ENCODE measurements at places on chromosomes 4 and X. TPM values are rescaled to one million over a fixed set of nuclear protein-coding genes. Genes with fewer than 3 reads are reported as not detected.

The DACH2 gene
- total RNA-seq = not detected

DNA sequence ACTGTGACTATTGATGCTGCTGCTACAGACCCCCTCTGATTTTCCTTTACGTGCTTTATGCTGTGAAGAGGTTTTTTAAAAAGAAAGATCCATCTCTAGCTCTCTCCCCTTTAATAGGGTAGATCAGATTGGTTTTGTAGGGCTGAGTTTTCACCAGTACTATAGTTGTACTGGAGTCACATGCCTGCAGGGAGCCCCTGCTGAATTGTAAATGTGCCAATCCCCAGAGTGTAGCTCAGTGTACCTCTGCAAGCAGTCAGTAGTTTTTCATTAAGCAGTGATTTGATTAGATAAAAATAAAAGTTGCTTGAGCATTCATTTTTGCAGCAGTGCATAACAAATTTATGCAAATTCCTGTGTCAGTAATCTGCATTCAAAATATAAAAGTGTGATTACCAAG is 179.2 kb downstream of the IL1RAPL2 start:
- DNase-seq = no peak

DNA sequence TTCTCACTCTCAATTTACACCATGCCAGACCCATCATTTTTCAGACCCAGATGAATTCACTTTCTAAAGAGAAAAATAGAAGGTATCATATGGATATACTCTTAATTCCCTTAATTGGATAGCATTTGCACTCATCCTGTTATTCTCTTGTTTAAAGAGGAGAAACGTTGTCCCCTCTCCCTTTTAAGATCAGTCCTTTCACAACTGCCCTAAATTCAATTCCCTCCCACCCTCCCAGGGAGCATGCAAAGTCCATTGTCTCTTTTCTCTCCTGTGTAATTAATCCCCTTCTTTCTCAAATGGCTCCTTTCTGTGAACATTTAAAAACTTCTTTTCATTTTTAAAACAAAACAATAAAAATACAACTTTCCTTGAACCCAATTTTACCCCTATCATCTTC is 124.7 kb upstream of the TLL1 start:
- no peak for DNase-seq

The CCDC158 gene
- not detected for total RNA-seq

The XPNPEP2 gene
- total RNA-seq = 1.1 TPM

GRCh38 chrX:154396973-154397887 is 947 bp upstream of the RPL10 start:
- peak; percentile 58 for DNase-seq

The LONRF3 gene
- 0.29 TPM for total RNA-seq

GRCh38 chr4:95181996-95182306 is 366.8 kb downstream of the UNC5C start:
- DNase-seq = no peak

- no peak for DNase-seq
Observed at GRCh38 chr4:108829966-108830492, 67.2 kb upstream of the ETNPPL start.

GRCh38 chrX:154036513-154036912 is 16.8 kb upstream of the IRAK1 start:
- DNase-seq = peak; percentile 28

DNA sequence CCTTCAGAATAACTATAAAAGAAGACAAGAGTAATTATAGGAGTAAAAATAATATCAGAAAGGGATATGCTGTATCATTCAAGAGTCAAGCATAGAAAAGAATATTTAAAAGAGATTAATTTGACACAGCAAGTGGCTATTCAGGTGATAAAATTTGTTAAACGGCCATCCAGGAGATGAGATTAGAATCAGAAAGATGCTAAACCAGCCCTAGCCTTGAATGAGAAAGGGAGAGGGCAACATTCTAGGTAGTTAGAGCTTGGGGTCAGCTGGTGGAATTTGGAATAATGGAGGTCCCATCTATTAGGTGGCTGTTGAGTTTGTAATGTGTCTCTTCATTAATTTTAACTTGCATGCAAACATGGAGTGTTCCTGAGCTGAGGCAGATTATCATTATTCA is 350.5 kb upstream of the PABPC4L start:
- DNase-seq = no peak

The SPRY1 gene
- total RNA-seq = 7.8 TPM

- DNase-seq = no peak
Observed at GRCh38 chr4:101065935-101066485, 281.3 kb downstream of the PPP3CA start.

GRCh38 chr4:126396703-126397102 is 1081.9 kb downstream of the FAT4 start:
- no peak for DNase-seq

GRCh38 chr4:108345862-108346817 is 177.4 kb upstream of the LEF1 start:
- no peak for DNase-seq

The AADAT gene
- total RNA-seq = not detected

- DNase-seq = no peak
Observed at GRCh38 chr4:7872264-7872771, 67.3 kb downstream of the AFAP1 start.

GRCh38 chr4:122508083-122508482 is 51.6 kb upstream of the IL2 start:
- no peak for DNase-seq

DNA sequence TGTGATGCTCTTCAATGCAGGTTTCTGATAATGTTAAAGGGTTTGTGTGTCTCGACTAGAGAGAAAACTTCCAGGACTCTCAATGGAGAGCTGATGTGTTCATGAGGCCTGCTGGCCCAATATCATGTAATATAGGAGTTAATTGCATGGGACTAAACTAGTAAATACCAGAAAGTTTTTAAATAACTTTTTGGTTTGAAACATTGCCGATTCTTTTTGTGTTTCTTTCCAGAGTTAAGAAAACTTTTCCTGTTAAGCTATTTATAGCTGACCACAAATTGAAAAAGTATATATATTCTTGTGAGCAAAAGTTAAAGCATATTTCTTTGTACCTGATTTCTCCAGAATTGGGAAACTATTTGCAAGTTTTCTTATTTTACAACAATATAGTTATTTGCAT is 49.7 kb downstream of the FAM9B start:
- no peak for DNase-seq

DNA sequence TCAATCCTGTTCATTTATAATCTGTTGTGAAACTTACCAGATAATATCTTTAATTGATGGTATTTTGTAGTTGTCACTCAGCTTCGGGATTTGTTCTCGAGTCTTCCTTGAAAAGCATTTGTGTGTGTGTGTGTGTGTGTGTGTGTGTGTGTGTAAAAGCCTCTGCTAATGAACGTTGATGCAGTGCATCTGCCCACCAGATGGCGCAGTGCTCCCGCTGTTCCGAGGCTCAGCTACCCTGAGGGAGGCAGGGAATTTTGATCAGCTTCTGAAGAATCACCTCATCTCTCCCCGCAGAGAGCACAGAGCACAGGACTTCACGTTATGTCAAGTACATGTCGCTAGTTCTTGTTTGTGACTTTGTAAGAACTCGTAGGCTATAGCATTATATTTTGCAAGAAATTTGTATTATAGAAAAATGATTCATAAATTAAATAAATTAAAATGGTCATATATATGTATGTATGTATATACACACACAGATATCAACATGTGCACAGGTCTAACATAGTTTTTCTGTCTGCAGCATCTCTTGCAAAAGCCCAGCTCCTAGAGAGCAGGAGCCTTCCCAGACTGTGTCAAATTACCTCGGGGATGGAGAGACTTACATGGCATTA is 316.7 kb upstream of the IGFBP7 start:
- peak; percentile 35 for DNase-seq

The PABPC1L2A gene
- not detected for total RNA-seq

The MAGED4 gene
- total RNA-seq = 0.35 TPM

The COL25A1 gene
- not detected for total RNA-seq

The SRPK3 gene
- total RNA-seq = not detected

- no peak for DNase-seq
Observed at GRCh38 chrX:72309297-72310071, 3.8 kb upstream of the CITED1 start.

- DNase-seq = no peak
Observed at GRCh38 chr4:88531549-88531948, 8.0 kb upstream of the PYURF start.

GRCh38 chr4:107562316-107562715 is 157.7 kb downstream of the PAPSS1 start:
- no peak for DNase-seq

DNA sequence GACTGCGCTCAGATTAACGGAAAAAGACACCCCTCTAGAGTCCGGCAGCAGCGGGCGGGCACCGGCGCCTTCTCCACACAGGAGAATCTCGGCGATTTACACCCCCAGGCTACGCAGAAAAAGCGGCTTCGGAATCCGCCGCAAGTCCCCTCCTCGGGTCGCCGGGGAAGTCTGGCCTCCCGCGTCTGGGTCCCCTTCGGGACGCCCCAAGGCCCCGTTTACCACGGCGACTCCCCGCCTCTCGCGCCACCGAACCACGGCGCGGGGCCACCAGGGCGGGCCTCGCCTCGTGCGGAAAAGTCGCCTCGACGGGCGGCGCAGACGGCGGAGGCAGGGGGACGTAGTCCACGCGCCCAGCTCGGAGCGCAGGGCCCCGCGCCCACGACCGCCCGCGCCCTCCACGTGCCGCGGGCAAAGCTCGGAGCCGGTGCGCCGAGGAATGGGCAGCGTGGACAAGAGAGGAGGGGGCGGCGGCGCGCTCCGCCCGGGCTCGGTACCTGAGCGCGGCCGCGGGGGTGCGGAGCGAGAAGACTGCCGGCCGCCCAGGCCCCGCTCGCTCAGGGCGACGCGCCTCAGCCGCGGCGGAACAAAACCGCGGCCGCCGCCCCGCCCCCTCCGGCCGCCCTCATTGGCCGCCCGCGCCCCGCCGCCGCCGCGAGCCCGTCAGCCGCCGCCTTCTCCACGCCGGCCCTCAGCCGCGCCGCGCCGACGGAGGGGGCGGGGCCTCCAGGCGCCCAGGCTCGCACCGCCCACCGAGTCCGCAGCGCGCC is at the start of gene FAM53A:
Gene FAM53A, minus strand, starts transcription at position 578 of the 770 bp plus-strand sequence. CDS start 15,572 bp downstream, outside the sequence.
- no peak for DNase-seq

The CABS1 gene
- not detected for total RNA-seq

DNA sequence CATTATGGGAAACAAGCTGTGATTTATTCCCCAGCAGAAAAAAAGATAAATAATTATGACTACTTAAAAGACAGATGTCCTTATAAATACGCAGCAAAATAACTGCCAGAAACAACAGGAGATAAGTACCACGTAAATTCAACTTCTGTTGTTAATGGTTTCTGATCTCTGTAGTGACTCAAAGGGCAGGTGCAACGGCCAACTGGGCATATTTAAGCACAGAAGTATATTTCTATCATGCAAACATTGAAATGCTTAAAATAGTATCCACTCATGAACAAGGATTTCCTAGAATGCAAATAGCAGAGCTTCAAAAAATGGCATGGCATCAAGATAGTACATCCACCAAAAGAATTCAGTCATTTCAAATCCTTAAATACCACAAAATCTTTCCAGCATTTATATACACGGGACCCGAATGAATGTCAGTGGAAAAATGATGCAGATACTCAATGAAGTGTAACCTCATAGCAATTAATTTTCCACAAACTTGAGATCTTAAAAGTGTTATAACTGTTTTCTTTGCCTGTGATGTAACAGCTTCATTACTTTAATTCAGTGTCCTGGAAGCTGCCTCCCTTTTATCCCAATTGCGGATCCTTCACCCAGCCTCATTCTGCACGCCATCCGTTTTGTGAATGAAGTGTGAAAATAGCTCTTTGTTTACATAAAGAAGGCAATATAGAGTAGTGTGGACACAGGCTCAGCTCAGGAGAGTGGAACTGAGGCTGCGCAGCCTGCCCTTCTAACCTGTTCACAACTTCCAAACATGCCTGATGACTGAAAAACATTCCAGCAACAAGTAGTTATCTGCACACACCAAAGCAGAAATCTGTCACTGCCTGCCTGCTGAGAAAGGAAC is 10.2 kb downstream of the PDGFC start:
- DNase-seq = no peak

DNA sequence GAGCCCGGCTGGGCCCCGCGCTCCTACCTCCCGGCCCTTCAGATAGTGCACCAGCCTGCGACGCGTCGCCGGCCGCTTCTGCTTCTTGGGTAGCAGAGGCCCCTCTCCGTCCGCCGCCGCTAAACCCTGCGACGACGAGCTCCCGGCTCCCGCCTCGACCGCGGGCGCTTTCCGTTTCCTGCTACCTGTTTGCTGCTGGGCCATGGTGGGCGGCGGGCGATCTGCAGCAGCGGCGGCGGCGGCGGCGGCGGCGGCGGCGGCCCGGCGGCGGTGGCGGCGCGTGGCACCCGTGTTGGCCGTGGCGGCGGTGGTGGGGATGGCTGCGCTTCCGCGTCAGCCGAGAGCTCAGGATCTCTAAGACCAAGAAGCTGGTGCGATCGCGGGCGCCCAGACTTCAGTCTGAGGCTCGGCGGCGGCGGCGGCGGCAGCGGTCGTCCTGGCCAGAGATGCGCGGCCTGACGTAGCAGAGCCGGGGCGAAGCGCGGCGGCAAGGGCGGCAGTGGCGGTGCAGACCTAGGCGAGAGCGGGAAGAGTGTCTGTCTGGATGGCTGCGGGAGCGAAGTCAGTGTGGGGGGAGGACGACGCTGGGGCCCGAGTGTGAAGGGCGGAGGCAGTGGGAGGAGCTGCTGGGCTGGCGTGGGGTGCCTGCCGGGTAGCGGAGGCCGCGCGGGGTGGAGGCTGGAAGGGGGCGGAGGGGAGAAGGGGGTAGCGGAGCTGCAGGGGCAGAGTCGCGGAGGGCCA is at the start of gene DCAF12L2:
Gene DCAF12L2, minus strand, starts transcription at position 569 of the 741 bp plus-strand sequence. Its CDS starts 365 bp downstream, at position 204.
- no peak for DNase-seq

DNA sequence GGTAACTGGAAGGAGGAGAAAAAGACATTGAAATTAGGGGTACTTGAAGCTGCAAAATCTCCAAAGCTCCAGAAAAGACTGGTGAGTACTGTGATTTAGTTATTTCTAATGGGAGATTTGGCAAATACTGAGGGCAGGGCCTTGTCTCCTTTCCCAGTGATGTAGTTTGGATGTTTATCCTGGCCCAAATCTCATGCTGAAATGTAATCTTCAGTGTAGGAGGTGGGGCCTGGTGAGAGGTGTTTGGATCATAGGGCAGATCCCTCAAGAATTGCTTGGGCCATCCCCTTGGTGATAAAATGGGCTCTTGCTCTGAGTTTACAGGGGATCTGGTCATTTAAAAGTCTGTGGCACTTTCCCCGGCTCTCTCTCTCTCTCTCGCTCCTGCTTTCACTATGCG is 33.1 kb upstream of the GK start:
- DNase-seq = no peak

The SHROOM4 gene
- not detected for total RNA-seq

DNA sequence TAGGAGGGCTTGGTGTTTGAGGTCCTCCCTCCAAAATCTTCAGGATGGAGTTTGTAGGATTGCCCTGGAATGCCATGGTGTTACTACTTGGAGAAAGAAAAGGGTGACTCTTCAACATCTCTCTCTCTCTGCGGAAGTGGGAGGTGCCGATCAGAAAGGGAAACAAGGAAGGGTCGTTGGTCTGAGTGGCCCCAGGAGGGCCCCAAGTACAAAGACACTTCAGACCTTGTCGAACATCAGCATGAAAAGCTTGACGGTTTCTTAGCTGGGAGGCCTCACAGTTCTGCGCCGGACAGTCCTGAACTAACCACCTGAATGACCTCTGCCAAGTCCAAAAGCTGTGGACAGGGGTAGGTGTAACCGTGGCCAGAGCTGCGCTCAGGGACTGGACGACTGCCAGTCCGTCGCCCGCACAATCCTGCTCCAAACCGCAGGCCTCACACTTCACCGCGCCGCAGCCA is 646 bp upstream of the GSX2 start:
- DNase-seq = no peak

GRCh38 chr4:88158489-88159228 is at the start of gene ABCG2:
Gene ABCG2, minus strand, starts transcription at chr4:88158639. Its CDS starts 18,644 bp downstream, at chr4:88139995.
- DNase-seq = peak; percentile 50

All from activated CD4-positive, alpha-beta T cell treated with anti-CD3 and anti-CD28 coated beads, Interleukin-2, amount 10 ng/mL, durations not matched to agents 7 days and 5 days (primary cell).